ENCODE measurements at places on chromosomes 7 and 10. TPM values are rescaled to one million over a fixed set of nuclear protein-coding genes. Genes with fewer than 3 reads are reported as not detected.
A peak's percentile ranks its signal among the peaks of the same experiment; 100 is the strongest.

DNA sequence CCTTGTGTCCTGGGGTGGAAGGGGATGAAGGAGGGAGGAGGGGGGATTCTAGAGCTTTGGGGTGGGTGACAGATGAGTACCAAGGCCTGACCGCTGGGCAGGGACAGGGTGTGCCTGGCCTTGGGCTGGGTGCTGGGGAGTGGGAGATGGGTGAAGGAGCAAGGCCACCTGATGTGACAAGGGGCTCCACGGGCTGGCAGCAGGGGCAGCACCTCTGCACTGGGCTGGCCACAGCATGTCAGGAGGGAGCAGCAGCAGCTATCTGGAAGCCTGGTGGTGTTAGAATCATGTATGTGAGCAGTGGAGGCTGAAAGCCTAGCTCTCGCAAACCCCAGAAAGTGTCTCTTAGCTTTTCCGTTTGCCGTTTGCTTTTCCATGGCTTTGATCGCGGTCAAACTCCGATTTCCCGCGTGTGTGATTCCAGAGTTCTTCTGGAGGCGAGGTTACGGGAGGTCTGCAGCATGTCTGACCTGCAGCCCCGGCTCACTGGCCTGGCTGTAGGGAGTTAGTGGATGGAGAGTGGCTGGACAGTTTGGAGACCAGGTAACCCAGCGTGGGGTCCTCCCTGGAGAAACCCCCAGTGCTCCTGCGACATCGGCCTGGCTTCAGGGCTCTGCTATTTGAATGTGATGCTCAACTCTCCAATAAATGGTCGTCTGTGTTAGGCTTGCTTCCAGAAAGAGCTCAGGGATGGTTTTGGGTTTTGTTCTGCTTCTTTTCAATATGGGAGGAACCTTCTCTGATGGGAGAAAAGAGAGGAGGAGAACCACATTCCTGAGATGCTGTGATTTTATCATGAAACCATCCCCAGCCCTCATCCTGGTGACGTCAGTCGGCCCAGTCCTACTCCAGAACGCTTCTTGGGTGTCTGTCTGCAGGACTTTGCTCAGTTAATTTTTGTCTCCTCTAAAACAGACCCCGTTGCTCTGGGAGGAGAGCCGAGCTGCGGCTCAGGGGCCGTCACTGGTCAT is 105.5 kb downstream of the CUX1 start:
- no peak for DNase-seq

- DNase-seq: peak; percentile 83
Measured at GRCh38 chr7:100799037-100799896, 28.1 kb downstream of the EPHB4 start.

DNA sequence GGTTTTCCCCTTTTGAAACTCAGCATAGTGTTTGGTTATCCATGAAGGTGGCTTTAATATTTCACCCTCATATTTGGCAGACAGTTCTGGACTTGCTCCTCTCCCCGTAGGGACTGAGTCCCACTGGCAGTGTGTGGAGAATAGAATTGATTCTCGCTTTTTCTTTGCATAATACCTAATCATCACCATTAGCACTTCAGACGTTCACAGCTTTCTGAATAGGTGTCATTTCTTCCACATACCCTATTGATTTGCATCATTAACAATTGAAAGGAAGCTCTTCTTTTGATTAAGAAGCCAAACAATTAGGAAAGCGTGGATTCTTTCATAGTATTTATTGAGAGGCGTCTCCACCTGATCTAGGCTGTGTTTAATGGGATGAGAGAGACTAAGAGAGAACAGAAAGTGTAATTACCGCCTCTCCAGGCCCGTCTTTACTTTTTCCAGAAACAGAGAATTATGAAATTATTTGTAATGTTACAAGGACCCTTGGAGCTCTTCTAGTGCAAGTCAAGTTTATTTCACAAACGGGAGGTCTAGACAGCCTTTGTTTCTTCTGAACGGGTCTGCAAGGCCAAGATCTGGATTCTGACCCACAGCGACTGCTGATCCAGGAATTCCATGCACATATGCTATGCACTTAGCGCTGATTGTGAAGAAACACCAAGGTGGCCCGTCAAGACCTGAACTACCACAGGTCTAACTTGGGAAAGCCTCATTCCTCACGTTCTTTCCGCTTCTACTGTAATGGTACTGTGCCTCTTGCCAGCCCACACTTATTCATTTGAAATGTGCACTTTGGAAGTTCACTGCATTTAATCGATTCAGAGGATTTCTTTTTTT is 249.9 kb upstream of the C7orf33 start:
- no peak for DNase-seq

DNA sequence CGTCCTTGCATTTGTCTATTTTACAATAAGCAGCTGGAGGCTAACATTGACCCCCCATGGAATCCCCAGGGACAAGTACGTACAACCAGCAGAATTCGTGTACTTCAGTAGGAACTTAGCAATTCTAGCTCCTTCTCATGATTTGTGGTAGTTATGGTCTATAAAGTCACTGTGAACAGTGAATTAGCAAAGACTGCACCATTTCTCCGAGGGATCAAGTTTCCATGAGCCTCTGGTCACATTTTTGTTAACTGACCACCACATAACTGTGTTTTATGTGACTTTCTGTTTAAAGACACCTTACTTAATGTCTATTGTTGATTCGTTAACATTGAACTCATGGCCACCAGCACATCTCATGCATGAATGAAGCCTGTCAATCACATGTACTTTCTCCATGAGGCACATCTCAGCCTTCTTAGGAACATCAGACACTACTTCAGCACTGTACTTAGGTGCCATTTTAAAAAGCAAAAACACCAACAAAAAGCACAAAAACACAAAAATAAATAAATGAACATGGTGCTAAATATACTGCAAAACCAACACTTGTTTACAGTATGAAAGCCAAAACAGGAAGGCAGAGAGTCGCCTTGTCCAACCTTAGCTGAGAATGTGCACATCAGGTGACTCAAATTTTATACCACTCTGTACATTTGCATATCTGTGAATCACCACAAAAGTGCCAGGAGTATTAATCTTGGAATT is 9.0 kb upstream of the UCN3 start:
- no peak for DNase-seq

DNA sequence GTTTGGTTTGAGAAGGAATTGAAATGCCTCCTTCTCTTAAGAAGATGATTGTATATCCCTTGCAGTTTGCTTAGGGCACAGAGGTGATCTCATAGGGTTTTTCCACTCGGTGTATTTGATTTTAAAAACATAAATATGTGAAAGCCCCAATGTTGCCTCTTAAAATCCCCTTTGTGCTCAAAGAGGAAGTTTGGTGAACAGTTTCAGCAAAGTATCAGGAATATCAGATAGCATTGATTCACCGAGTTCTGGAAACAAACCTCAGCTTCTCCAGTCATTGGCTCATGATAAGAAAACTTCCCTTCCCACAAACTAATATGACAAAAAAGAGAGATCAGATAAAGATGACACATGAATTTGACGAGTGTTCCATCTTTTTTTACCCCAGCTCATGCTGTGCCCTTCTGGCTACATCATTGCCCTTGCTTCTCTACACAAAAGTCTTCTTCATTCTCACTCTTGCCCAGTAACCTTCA is 20.1 kb upstream of the SMNDC1 start:
- DNase-seq: no peak

DNA sequence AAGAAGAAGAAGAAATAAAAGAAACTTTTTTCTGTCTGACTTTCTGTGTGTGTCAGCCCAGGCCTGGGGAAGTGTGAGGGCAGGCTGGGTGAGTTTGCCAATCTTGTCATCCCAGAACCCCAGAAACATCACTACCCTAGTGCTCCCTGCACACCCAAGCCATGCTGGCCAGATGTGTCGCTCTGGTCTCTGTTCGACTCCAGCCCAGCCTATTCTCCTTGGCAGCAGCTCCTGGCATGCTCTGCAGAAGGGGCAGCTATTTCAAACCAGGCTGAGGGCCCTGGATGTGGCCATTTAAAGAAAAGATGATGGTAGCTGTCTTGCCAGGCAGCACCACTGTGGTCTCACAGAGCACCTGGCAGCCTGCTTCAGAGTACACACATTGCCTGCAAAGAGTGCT is 334.1 kb downstream of the RPS24 start:
- no peak for DNase-seq

DNA sequence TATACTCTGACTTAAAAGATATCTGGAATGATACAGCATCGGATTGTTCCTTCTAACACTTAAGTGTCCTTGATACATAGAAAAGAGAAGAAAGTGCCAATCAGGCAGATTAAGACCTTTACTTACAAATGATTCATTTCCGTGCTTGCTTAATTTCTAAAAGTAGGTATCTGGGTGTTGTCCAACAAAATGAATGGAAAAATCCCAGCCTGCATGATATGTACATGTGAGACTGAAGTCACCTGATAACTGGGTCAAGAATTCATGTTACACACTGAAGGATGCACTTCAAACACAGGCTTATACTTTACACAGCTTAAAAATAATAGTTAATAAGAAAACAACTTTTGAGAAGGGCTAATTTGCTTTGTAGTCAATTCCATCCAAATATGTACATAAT is 25.2 kb upstream of the PLXDC2 start:
- DNase-seq: no peak

DNA sequence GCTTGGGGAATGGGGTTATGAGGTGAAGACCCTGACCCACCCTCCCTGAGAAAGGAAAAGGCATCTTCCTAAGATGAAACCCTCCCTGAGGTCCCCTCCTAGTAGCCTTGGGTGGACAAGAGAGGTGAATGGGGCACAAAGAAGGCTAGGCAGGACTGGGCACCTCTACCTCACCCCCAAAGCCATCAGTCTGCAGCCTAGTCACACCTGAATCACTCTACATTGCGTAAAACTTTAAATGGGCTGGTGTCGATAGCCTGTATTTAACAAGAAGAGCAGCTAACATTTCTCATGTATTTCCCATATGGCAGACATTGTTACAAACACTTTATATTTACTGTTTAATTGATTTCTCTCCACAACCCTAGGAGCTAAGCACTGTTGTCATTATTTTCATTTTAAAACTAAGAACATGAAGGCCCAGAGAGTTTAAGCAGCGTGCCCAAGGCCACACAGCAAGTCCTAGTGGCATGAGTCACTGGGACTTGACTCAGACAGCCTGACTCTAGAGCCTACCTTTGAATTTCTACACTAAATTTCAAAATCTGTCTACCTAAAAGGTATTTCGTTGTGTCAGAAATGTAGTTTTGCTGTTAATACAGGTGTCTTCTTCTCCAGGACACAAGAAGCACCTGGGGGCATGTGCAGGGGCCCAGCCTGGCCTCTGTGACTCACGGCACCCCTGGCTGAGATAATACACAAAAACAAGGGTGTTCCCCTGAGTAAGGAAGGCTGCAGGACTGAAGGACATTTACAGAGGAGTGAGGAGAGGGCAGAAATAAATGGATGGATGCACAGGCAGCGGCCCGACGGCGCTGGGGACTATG is 3.4 kb downstream of the AOC1 start:
- DNase-seq: no peak

- no peak for DNase-seq
Measured at GRCh38 chr7:47950714-47951113, 2.4 kb upstream of the PKD1L1 start.

DNA sequence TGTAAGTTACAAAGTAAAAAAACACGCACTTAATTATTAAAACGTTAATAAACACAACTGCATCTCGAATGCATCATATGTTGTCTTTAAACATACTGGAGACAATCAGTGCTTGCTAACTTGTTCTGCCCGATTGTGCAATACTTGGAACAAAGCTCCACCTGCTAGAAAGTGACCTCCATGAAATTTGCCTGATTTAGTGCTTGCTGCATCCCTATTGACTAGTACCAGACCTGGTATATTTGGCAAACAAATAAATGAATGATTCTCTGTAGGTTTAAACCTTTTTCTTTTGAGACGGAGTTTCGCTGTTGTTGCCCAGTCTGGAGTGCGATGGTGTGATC is 6.2 kb downstream of the BZW2 start:
- DNase-seq: no peak

DNA sequence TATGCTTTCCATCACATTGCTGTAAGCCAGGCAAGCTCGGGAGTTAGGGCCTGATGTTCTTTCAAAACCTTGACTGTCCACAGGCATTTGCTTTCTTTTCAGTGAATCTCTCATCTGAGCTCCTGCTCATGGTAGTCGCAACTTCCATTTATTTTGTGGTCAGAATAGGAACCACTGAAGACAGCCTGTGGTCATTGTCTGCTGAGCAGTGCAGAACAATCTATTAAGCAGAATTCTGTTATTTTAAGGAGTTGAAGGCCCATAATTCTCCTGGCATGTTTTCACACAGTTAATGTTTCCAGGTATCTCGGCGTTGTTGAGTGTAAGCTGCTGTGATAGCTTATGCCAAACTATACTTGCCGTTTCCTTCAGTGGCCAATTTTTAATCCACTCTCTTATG is 491.1 kb upstream of the AKR1E2 start:
- DNase-seq: no peak

DNA sequence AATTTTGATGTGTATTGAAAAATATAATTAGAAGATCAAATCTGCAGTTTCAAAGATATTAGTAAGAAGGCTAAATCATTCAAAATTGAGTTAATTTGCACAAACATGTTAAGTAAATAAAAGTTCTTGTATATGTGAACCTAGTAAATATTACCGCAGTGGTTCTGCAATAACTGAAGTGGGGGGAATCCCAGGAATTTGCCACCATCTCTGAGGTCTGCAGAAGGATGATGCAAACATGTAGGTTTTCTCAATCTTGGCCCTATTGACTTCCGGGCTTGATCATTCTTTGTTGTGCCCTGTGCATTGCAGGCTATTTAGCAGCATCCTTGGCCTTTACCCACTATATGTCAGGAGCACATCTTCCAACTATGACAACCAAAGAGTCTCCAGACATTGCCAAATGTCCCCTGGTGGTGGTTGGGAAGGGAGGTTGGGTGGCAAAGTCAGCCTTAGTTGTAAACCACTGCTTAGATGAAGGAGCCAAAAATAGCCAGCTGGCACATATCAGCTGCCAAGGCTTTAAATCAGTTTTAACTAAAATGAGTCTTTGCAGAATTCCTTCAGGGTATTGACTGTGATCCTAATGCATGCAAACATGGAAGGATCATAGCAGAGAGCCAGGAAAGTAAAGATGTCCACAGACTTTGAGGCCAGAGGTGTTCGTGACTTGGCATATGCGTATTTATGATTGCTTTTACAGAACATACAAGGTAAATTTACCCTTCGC is 146.3 kb downstream of the TRIL start:
- DNase-seq: no peak

GRCh38 chr7:131895541-131896164 is 339.2 kb upstream of the PODXL start:
- no peak for DNase-seq

Gene PAX4
- total RNA-seq: not detected

Gene MEOX2
- total RNA-seq: 21.9 TPM

Gene DGKB
- not detected for total RNA-seq

Gene MKLN1
- total RNA-seq: 66.0 TPM

Gene SPDYE18
- total RNA-seq: not detected

Gene FAM131B
- 0.90 TPM for total RNA-seq

Gene BEND7
- 31.1 TPM for total RNA-seq

Measured in upper lobe of right lung (tissue), 1 donor.